ENCODE measurements at places on chromosomes 16 and 17. TPM values are rescaled to one million over a fixed set of nuclear protein-coding genes. Genes with fewer than 3 reads are reported as not detected.

Gene CNGB1
- total RNA-seq: 0.07 TPM

Gene QPRT
- total RNA-seq: 0.07 TPM

Gene WFIKKN1
- 0.22 TPM for total RNA-seq

Gene TMEM114
- not detected for total RNA-seq

Gene HBA1
- not detected for total RNA-seq

Gene SERPINF2
- not detected for total RNA-seq

Gene CDH3
- not detected for total RNA-seq

Gene ECI1
- 23.5 TPM for total RNA-seq

Gene SDK2
- not detected for total RNA-seq

Gene TBC1D3
- not detected for total RNA-seq

Gene NRN1L
- 0.66 TPM for total RNA-seq

Gene NOS2
- total RNA-seq: not detected

Gene SLC9A5
- total RNA-seq: 0.40 TPM

Gene ODAD4
- 0.13 TPM for total RNA-seq

Gene TNFRSF17
- total RNA-seq: not detected

Gene C16orf82
- total RNA-seq: not detected

Gene KRT9
- not detected for total RNA-seq

Gene ABCC11
- under 0.01 TPM for total RNA-seq

Gene MMP28
- total RNA-seq: 4.0 TPM

Gene C16orf78
- total RNA-seq: not detected

Gene MT1A
- total RNA-seq: 5.6 TPM

Gene BIRC5
- 57.2 TPM for total RNA-seq

Gene SLC38A10
- 58.9 TPM for total RNA-seq

Gene EFCAB5
- total RNA-seq: 0.36 TPM

Gene KRTAP2-1
- total RNA-seq: not detected
